ENCODE measurements at places on chromosomes 5 and 9. TPM values are rescaled to one million over a fixed set of nuclear protein-coding genes. Genes with fewer than 3 reads are reported as not detected.

DNA sequence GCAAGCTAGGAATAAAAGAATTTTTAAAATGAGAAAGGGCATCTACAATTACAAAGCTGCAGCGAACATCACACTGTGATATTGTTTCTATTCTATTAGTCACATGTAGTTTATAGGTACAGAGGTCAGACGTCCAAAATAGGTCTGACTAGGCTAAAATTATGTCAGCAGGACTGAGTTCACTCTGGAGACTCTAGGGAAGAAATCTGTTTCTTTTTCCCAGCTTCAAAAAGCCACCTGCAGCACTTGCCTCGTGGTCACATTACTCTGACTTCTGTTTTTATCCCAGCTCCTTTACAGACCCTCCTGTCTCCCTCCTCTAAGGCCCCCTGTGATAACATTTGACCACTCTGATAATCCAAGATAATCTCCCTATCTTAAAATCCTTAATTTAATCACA, 5.1 kb upstream of the CKS2 start:
- DNase-seq = no peak

GRCh38 chr9:38036359-38037084, 32.5 kb downstream of the SHB start:
- DNase-seq = no peak

Gene PCDHGB6
- polyA plus RNA-seq = not detected

DNA sequence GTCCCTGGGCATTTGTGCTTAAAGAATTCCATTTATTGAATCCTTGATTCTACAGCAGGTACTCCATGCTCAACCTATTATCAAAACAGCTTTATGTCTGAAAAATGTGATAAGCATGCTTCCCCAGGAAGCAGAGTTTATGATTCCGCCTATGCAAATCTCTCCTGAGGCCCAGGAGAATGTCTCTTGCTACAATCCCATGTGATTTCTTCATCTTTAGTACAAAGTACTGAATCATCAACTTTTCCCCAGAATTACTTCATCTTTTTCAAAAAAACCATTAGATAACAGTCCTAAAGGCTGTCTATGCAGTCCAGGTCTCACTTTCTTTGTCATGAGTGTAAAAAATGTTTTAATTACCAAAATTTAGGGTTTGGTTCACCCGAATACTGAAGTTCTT, 130.2 kb upstream of the ADAMTSL1 start:
- no peak for DNase-seq

DNA sequence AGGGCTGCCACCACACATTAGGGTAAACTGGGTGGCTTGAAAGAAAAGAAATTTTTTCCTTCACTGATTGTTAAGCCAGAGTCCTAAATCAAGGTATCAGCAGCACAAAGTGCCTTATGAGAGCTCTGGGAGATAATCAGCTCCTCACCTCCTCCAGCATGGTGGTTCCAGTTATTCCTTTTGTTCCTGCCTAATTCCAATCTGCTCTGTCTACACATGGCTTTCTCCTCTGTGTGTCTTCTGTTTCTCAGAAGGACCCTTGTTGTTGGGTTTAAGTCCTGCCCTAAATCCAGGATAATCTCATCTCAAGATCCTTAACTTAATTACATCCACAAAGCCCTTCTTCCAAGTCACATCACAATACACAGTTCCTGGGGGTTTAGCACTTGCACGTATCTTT, 1352.0 kb upstream of the CDH9 start:
- no peak for DNase-seq

DNA sequence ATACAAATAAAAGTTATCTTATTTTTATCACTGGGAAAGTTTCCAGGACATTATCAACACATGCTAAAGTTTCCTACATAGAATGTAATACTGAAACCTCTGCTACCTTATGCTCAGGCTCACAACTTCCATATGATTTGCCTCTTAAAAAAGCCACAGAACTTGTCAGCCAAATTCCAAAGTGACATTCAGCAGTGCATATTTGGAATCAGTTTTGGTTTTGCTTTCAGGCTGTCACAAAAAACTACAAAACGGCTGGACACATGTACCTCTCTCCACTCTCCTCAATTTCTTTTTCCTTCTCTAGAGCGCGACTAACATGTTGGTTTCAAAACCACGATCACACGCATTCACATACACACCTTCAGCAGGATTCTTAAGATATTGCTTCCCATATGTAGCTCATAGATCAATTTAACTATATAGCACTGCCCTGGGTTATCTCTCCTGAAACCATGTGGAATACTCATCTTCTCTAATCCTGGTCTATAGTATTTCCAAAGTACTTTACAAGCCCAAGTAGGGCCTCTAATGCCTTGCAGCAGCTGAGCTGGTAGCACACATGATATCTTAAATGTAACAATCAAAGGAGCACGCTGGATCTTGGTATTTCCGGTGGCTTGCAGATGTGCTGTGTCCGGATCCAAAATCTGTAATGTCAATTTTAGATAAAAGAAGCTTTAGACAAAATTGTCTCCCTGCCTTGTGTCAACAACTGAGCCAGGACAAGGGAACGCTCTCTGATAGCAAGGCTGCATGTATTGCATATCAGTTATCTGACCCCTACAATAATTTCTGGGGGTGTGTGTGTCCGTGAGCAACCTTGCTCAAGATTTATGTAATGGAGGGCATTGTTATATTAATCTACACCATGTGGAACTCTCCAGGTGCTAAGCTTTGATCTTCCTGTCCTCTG, 203.2 kb downstream of the DMRT2 start:
- DNase-seq = no peak

DNA sequence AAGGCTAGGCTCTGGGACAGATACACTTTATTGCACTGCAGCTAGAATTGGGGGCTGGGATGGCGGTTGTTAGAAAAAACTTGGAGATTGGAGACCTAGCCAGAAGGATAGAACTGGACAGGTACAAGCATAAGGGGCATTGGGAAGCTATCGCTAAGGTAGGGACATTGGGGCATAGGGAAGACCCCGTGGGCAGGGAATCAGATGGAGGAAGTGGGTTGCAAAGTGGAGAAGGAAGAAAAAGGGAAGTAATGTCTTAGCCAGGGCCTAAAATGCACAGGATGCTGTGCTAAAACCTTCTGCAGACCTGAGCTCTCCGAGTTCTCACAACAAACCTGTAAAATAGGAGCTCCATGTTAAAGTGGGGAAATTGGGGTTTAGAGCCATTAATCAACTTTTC, 178.2 kb downstream of the ZDHHC21 start:
- DNase-seq = no peak

DNA sequence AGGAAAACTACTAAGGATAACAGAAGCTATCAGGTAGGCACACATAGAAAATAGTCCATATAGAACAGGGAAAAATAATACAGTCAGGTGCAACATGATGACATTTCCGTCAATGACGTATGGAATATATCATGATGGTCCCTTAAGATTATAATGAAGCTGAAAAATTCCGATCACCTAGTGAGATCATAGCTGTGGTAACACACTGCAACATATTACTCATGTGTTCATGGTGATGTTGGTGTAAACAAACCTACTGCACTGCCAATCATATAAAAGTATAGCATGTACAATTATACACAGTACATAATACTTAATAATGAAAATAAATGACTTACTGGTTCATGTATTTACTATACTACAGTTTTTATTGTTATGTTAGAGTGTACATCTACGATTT, 60.0 kb downstream of the MEGF9 start:
- DNase-seq = no peak

DNA sequence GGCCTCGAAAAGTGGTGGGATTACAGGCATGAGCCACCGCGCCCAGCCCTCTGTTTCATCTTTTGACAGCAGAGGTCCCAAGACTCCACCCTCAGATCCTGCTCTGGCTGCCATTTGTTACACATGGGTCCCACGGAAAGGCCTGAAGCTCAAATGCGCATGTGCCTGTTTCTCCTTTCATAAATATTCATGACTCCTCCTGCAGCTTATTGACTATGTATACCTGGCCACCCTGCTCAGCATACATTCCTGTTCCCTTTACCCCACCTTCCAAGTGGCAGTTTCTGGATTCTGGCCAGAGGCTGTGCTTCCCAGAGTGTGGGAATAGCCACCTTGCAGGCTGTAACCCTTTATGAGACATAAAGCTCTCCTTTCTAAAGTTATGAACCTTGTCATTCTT, 46.5 kb downstream of the AUH start:
- no peak for DNase-seq

DNA sequence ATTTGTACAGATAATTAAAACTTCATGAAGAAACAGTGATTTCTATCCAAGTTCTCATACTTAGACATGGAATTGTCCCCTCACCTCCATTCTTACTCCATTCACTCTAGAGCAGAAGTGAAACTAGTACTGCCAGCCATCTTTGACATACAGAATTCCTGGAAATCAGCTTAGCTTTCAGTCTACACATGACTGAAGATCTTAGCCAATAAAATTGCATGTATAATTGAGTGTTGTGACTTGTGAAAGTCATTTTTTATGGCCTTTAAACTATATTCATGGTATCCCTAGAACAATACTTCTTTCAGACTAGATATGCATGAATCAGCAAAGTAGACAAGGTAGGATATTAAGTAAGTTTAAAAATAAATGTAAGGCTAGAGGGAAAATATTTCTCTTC, 705.2 kb upstream of the ZNF608 start:
- no peak for DNase-seq

- DNase-seq = no peak
Measured at GRCh38 chr5:34663771-34664496, 7.8 kb downstream of the RAI14 start.

Gene DMRT2
- polyA plus RNA-seq = not detected

Gene PCDHGC5
- polyA plus RNA-seq = not detected

GRCh38 chr9:132669319-132669697, 475 bp downstream of the DDX31 start:
- DNase-seq = no peak

DNA sequence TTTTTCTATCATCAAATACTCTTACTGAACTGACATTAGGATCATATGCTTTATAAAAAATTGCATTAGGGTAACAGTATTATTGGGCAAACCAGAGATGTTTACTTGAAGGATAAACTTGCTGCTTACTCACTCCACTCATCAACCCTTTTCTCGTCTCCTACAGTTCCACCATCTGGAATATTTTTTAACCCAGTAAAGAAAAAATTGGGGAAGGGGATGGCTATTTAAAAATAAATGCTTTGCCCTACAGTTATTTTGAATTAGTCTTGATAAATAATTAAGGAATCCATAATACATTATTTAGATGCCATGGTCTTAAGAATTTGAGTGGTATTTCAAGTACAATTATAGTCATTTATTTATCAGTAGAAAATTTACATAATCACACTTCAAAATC, 225.8 kb downstream of the MEF2C start:
- DNase-seq = no peak

Gene LURAP1L
- not detected for polyA plus RNA-seq

DNA sequence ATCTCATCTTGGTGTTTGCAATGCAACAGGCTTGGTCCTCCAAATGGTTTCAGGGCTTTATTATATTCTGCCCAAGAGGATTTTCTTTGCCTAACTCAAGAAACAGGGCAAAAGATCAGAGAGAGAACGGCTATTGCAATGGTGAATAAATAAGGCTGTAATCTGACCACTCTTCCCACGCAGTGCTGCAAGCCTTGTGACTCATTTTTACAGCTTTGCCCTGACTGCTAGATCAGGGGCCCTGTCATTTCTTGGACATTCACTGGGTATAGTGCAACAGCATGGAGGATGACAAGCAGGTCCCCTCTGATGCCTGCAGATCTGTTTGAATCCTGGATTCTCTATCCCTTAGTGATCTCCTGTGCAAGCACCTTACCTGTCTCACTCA, 459.1 kb downstream of the EBF1 start:
- DNase-seq = no peak

DNA sequence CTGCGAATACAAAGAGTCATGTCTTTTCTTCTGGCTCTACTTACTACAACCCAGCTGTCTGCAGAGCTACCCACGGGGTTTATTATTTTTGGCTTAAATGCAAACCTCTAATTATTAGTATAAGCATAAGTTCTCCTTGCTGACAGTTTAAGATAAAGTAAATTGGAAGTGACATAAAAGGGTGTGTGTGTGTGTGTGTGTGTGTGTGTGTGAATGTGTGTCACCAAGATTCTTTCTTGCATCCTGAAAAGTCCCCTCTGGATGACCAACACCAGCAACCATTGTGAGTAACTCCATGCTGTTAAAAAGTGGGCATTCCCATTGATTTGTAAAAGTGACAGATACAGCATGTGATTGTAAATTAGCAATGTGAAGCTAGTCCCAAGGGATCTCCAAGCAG, 803.8 kb upstream of the ZNF608 start:
- no peak for DNase-seq

DNA sequence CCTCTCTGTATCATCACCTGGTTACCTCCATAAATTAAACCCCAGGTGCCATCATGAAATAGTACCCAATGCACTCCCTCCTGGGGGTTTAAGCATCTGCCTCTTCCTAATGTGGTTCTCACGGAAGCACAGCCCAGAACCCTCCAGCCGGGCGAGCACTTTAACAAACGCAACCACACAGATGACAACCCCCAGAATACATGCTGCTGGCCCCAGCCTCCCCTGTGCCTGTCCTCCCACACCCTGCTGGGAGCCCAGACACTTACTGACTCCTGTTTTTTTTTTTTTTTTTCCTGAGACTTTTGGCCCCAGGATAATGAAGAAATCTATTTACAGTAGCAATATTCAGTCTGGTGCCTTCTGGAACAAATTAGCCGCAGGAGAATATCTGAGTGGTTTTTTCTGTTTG, 50.0 kb upstream of the COL5A1 start:
- no peak for DNase-seq

Gene WDR38
- not detected for polyA plus RNA-seq

DNA sequence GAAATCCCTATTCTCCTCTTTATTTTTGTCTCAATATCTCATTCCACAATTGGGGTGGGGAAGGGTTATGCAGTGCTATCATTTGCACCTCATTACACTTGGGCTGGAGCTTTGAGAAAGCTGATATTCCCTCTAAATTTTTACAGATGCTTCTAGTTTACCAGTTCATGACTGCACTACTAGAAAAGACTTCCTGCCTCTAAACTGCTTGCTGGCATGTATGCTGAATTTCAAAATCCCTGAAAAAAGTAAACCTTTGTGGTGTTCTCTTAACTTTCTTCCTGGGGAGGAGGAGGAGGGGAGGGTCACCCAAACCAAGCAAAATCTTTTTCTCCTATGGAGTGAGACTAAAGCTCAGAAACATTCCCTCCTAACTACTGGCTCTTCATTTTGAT, 45.1 kb downstream of the BNC2 start:
- DNase-seq = no peak

Gene POLE3
- polyA plus RNA-seq = 144 TPM

Gene PCDHGA8
- polyA plus RNA-seq = not detected
